DMS53 (cell line): ENCODE measurements at places on chromosomes 6 and 20.

- DNase-seq = no peak
Measured at GRCh38 chr20:2814076-2814475, 711 bp upstream of the C20orf141 start.

- DNase-seq = peak; percentile 79
Measured at GRCh38 chr6:1767481-1768246, 157.9 kb downstream of the FOXC1 start.

DNA sequence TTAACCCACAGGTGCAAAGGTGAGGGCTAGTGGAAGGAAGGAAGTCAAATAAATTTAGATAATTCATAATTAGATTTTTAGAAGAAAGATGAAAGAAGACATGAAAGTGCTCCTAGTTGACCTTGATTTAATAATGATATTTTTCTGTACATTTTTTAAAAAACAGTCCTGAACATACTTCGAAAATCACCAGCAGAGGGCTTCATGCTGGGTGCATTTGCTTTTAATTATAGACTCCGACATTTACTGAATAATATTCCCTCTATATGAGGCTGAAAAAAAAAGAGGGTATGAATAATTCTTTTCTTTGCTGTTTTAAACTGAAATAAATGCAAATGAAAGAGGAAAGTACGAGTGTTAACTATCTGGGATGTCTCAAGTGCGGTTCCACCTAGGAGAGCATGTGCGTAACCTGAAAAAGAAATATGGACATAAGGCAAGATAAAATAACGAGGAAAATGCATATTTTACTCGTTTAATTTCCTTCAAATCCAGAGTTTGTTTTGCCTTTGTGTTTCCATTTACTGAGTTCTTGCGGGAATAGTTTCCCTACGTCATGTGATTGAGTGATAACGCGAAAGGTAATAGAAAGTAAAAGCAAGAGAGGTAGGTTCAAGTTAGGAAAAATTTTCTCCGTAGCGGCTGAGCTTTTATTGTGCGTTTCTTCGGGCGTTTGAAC lies 3.1 kb upstream of the TFAP2B start:
- DNase-seq = peak; percentile 61

GRCh38 chr6:168035098-168035660 lies 37.7 kb downstream of the KIF25 start:
- peak; percentile 88 for DNase-seq

GRCh38 chr20:24109537-24109936 lies 121.0 kb upstream of the GGTLC1 start:
- DNase-seq = no peak

DNA sequence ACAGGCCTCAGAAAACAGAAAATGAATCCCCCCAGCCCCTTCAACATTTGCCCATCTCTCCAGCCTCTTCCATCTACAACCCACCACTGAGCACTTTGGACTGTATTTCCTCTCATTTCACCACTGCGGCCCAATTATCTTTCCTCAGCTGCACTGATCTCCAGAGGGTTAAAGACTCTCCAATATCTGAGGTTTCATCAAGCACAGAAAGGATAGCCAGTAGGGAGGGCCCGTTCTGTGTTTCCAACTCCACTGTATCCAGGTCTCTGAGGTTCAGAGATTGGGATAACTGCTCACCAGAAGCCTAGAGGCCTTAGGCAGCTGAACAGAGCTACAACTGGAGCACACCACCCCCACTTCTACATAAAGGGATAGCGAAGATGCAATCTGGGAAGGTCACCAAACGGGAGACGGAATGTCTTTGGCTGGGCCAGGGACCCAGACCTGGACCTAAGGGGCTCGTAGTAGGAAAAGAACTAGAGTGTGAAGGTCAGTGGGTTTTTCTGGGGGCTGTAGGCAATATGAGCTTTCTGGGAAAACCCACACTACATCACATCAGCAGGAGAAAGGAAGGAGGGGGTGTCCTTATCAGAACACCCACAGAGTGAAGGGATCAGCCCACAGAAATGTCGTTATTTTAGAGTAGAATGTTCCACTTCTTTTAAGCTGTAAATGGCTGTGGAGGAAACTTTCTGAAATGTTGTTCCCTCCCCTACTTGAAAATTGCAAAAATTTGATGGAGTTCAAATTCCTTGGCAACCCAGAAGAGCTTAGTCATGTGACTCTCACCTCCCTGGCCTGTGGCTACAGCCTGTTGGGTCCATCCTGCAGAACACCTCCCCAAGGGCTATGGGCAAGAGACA lies 7.3 kb downstream of the KCNK5 start:
- DNase-seq = no peak

DNA sequence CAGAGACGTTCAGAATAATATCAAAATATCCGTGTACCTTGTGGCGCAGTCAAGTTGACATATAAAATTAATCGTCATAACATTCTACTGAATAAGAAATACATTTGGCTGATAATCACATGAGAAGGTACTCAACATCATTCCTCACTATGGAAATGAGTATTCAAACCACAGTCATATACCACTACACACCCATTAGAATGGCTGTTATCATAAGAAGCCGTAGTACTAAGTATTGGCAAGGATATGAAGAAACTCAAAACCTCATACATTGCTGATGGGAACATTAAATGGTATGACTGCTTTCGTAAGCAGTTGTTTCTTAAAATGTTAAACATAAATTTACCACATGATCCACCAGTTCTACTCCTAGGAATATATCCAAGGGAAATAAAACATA lies 244.7 kb downstream of the CDKAL1 start:
- no peak for DNase-seq

DNA sequence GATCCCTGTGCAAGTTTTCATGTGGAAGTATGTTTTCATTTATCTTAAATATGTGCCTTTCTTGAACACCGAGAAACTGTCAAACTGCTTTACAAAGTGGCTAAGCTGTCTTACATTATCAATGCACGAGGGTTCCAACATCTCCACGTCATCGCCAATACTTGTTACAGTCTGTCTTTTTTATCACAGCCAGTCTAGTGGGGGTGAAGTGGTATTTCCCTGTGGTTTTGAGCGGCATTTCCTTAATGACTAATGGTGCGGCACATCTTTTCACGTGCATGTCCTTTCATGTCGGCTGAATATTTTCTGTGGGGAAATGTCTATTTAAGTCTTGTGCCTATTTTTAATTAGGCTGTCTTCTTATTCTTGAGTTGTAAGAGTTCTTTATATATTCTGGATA lies 280.4 kb downstream of the FOXC1 start:
- no peak for DNase-seq

DNA sequence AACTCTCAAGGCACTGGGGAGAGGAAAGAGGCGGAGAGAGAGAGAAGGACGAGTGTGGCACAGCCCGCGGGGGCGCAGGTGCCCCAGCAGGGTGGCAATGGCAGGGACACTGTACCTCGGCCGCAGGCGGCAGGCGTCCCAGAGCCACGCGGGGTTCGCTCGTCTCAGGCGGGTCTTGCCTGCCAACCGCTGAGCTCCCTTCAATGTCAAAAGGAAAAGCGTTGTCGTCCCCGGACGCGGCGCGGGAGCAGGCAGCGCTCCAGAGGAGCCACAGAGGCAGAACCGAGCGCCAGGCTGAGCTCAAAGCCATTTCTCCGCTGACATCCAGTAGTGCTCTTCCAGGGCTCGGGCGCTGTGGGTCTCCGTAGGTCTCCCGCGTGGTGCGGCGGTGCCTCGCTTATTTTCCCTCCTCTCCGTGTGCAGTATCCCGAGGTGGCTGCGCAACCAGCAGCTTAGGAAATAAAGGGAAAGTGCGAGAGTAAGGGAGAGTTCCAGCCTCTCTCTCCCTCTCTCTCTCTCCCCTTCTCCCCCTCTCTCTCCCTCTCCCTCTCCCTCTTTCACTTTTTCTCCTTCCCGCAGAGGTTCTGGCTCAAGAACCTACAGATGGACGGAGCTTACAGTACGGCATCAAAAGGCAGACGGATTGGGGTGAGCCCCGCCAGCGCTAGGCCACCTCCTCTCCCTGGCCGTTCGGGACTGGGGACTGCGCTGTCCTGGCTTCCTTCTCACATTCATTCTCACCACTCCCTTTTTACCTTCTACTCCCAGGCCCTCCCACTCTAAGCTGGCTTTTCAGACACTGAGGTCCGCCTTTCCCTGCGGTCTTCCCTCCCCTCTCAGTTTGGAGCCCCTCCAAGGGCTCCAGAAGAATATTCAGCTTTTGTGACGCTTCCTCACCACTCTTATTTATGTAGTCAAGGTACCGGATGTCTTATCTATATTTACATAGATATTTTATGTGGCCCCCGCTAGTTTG lies at the start of gene LAMA4:
Gene LAMA4, minus strand, starts transcription at position 727 of the 976 bp plus-strand sequence. Its CDS starts 417 bp downstream, at position 310.
- peak; percentile 68 for DNase-seq

DNA sequence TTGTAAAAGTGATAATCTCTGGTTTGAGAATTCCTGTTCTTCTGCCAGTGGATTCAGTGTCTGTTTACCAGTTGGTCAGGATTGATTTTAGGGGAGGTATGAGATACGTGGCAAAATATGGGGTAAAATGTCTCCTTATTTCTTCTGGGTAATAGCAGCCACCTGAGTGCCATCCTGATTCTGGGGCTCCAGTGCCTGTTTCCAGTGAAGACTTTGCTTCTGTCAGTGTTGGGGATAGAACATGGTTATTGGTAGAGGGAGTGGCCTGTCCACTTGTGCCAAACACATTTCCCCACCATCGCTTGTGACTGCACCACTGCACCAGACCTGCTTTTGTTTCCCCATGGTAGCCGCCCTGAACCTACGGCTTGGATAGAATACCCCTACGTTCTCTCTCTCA lies 15.7 kb downstream of the PANK2 start:
- DNase-seq = no peak

DNA sequence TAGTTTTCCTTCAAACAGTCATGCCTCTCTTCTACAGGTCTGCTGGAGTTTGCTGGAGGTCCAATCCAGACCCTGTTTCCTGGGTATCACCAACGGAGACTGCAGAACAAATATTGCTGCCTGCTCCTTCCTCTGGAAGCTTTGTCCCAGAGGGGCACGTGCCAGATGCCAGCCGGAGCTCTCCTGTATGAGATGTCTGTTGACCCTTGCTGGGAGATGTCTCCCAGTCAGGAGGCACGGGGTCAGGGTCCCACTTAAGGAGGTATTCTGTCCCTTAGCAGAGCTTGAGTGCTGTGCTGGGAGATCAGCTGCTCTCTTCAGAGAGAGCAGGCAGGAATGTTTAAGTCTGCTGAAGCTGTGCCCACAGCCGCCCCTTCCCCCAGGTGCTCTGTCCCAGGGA lies 666.9 kb downstream of the FRK start:
- no peak for DNase-seq
